ENCODE measurements at places on chromosomes 6 and 20. TPM values are rescaled to one million over a fixed set of nuclear protein-coding genes. Genes with fewer than 3 reads are reported as not detected.

DNA sequence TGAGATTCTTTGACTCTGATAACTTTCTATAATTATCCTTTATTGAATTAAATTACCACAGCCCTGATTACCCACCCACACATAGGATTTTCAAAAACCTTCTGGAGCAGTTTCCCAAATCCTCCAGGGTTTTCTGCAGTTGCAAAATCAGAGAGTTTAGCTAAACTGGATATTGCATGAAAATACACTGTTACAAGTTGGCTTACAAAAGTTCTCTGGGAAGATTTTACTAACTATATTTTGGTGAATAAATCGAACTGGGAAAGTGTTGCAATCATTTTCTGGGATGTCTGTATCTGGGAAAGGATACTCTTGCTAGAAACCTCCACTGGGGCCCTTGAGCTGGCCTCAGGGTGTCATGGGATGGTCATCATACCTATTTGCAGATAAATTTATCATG, 97.6 kb upstream of the STMND1 start:
- DNase-seq, result no peak
- no peak overlapping the region for H3K27ac ChIP-seq
- no peaks in the 10 kb centered on the region for H3K27me3 ChIP-seq
- H3K4me1 ChIP-seq, result no peaks in the 10 kb centered on the region
- no peaks in the 10 kb centered on the region for H3K36me3 ChIP-seq

DNA sequence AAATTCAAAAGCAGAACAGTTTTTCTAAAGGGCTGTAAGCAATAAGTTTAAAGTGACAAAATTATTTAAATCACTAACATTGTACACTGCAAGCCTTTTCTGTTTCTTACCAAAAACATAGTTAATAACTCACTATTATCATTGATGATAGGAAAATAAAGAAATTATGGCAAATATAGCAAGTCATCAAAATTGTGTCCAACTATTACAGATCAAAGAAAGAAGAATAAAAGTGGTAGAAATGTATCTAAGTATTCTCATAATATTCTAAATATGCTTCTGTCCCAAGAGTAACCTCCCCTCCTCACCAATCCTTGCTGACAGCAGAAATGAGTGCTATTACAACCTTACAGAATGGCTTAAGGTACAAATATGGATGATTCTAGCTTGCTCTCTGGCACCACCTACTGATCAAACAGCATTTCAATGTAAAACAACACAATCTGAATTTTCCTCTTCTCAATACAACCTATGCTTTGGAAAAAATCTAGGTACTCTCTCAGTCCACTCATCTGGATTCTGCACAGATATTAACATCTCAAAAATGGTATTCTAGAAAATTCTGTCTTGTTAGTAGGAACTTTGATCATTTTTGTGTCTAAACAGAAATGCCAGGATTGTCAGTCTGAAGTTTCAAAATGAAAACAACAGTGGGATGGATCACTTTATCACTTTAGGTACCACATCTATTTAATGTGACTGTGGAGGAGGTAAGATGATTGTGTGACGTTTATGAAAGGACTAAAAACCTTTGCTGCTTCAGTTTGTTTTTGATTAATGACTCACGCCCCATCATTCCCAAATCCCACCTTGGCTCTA, 40.9 kb downstream of the ZFP64 start:
- DNase-seq, result no peak
- H3K27me3 ChIP-seq, result no peaks in the 10 kb centered on the region
- H3K4me1 ChIP-seq, result no peaks in the 10 kb centered on the region
- H3K4me3 ChIP-seq, result no peak overlapping the region
- H3K27ac ChIP-seq, result no peak overlapping the region

DNA sequence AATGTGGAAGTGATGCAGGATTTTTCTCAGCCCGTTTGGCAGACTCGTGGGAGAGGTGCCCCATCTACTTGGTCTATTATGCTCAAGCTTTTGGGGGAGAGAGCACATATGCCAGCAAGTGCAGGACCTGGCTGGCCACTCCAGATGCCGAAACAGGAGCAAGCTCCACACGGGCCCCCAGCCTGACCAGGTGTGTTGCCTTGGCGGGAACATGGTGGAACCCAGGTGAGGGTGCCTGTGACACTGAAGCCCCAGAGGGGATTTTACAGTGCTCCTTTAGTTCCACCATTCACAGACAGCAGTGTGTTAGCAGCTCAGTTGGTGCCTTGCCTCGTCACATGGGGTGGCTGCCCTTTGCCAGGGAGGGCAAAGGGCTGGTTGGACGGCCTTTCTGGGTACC, 798.9 kb downstream of the EYS start:
- H3K27ac ChIP-seq, result no peak overlapping the region
- no peaks in the 10 kb centered on the region for H3K27me3 ChIP-seq
- no peaks in the 10 kb centered on the region for H3K36me3 ChIP-seq
- no peak for DNase-seq

DNA sequence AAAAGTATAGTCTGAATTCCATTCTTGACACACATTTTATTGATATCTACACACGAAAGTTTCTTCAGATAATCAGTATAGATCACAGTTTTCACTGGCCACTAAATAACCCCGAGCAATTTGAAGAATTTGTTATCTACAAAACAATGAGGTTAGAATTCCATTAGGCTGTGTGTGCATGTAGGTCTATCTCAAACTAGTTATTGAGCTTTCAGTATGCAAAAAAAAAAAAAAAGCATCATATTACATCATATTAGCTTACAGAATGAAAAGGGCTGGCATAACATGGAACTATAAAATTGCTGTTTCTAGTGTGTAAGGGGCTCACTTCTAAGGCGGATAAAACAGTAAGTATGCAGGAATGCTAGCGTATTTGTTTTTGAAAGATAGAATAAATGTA, 59.5 kb upstream of the ADGRG6 start:
- H3K4me1 ChIP-seq, result no peaks in the 10 kb centered on the region
- H3K27ac ChIP-seq, result no peak overlapping the region
- no peaks in the 10 kb centered on the region for H3K36me3 ChIP-seq
- H3K4me3 ChIP-seq, result no peak overlapping the region

- DNase-seq, result no peak
- H3K4me3 ChIP-seq, result no peak overlapping the region
- H3K36me3 ChIP-seq, result no peaks in the 10 kb centered on the region
- no peak overlapping the region for H3K27ac ChIP-seq
- H3K4me1 ChIP-seq, result no peaks in the 10 kb centered on the region
- H3K27me3 ChIP-seq, result no peaks in the 10 kb centered on the region
Observed at GRCh38 chr6:157679605-157680580, 143.2 kb upstream of the SNX9 start.

GRCh38 chr6:77415706-77416105, 47.6 kb downstream of the HTR1B start:
- H3K27ac ChIP-seq, result no peak overlapping the region
- H3K4me1 ChIP-seq, result no peaks in the 10 kb centered on the region
- H3K27me3 ChIP-seq, result no peaks in the 10 kb centered on the region
- H3K4me3 ChIP-seq, result no peak overlapping the region

GRCh38 chr6:136798044-136798443, 5.8 kb upstream of the MAP3K5 start:
- H3K27ac ChIP-seq, result no peak overlapping the region
- no peak overlapping the region for H3K4me3 ChIP-seq
- no peaks in the 10 kb centered on the region for H3K36me3 ChIP-seq
- peaks cover 8% of the 10 kb centered on the region for H3K4me1 ChIP-seq

DNA sequence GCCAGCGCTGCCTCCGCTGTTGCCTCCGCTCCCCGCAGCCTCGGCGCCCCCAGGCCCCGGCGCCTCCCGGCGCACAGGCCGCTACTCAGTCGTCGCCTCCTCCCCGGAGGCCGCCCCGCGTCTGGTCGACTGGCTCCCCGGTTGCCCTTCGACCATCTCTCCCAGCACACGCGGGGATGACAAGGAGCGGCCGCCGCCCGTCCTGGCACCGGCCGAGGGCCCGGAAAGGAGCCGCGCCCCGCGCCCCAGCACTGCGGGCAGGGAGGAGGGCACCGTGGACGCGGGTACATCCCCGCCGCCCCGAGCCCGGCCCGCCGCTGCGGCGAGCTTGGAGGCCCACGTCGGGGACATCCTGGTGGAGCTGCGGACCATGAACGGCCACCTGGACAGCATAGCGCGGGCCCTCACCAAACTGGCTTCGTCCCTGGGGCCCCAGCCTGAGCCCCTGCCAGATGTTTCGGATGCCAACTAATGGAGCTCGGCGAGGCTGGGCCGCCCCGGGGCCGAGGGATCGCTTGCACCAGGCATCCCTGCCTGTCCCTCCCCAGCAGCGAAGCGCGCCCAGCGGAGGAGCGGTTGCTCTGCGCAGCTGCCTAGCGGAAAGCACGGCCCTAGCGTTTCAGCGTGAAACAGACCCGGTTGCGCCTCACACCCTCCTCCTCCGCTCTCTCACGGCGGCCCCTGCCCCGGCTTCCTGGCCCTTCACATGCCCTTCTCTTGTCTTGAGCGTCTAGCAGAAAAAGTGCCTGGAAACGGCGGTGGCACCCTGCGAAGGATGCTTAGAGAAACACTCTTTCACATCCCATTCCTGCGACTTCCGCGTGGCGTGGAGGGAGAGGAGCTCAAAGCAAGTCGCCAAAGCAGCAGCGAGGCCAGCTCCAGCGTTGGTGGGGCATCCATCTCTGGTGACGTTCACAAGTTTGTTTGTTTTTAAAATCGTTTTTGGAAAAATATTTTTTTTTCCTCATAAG, 285.8 kb upstream of the SUPT3H start:
- H3K4me1 ChIP-seq, result no peaks in the 10 kb centered on the region
- no peaks in the 10 kb centered on the region for H3K36me3 ChIP-seq
- H3K27me3 ChIP-seq, result no peaks in the 10 kb centered on the region
- no peak for DNase-seq

- no peaks in the 10 kb centered on the region for H3K36me3 ChIP-seq
- no peaks in the 10 kb centered on the region for H3K27me3 ChIP-seq
- no peak overlapping the region for H3K4me3 ChIP-seq
- DNase-seq, result no peak
- no peak overlapping the region for H3K27ac ChIP-seq
Observed at GRCh38 chr6:116073765-116074440, 13.2 kb upstream of the FRK start.

DNA sequence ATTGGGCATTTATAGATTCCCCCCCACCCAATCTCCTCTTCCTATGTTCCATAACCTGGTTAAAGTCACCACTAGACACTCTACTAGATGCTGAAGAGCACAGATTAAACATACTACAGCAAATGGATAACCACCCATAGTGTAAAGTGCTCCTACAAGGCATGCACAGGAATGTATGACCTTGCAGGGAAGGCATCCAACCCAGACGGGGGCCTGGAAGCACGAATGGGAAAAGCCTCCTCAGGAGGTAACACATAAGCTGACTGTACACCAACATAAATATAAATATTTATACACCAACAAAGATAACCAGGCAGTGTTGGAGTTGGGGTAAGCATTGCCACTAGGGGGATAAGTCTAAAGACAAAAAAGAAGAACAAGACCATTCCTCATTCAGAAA, 691.7 kb downstream of the GRIK2 start:
- DNase-seq, result no peak
- no peak overlapping the region for H3K27ac ChIP-seq
- H3K27me3 ChIP-seq, result no peaks in the 10 kb centered on the region
- no peak overlapping the region for H3K4me3 ChIP-seq
- no peaks in the 10 kb centered on the region for H3K4me1 ChIP-seq

- H3K27me3 ChIP-seq, result no peaks in the 10 kb centered on the region
- no peak for DNase-seq
- H3K4me1 ChIP-seq, result no peaks in the 10 kb centered on the region
- no peak overlapping the region for H3K4me3 ChIP-seq
- no peak overlapping the region for H3K27ac ChIP-seq
- no peaks in the 10 kb centered on the region for H3K36me3 ChIP-seq
Observed at GRCh38 chr6:68632734-68633133, 2.3 kb upstream of the ADGRB3 start.

GRCh38 chr6:166437661-166438060, 54.9 kb upstream of the MPC1 start:
- H3K4me1 ChIP-seq, result no peaks in the 10 kb centered on the region
- DNase-seq, result no peak
- H3K27me3 ChIP-seq, result no peaks in the 10 kb centered on the region
- no peaks in the 10 kb centered on the region for H3K36me3 ChIP-seq

DNA sequence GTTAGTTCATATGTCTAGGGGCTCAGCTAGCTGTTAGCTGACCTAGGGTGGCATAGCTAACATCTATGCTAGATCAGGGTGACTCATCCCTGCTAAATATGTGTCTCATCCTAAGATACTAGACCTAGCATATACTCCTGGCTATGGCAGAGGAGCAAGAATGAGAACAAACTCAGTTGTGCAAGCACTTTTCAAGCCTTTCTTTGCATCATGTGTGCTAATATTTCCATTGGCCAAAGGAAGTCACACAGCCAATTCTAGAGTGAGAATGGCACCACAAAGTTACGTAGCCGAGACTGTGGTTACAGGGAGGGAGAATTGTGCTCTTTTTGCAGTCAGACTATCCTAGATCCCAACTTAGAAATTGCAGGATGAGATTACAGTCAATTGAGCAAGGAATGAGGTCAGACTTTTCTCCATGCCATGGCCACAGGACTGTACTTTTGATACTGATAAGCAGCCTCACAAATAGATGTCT, 78.7 kb downstream of the PLCB4 start:
- no peaks in the 10 kb centered on the region for H3K27me3 ChIP-seq
- H3K4me3 ChIP-seq, result no peak overlapping the region
- no peak overlapping the region for H3K27ac ChIP-seq

DNA sequence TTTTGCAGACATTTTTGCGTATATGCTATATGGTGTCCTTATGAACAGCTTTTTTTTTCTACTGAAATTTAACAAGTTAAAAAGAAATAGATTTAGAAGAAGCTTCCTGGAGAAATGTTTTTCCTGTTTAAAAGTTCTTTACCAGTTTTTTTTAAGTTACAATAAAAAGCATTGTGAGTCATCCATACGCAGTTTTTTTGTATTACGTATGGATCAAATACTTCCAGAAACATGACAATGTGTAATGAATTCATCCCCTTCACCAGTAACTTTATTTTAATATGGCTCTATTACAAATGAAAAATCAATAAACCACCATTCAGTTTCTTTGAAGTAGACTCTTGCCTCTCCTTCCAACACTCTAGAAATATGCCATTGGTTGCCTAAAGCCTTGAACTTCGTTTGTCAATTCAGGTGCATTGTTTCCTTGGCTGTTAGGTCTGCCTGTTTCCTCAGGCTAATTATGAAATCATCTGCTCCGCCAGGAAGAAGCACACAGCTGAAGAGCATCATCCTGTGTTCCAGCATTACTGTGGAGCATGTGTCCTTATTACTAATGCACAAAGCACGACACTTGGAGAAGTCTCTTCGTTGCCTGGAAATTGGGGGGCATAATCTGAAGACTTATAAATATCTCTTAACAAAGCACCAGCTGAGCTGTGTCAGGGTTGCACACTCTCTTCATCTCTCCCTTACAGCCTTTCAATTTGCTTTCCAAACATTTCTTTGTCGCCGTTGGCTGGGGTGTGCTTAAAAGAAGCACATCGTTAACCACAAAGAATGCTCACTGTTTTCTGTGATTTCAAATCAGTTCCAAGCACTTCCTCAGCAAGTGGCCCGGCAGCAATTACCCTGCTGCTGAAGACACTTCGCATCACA, 9.6 kb downstream of the MOXD1 start:
- no peaks in the 10 kb centered on the region for H3K4me1 ChIP-seq
- no peaks in the 10 kb centered on the region for H3K36me3 ChIP-seq
- H3K27me3 ChIP-seq, result no peaks in the 10 kb centered on the region
- H3K27ac ChIP-seq, result no peak overlapping the region
- DNase-seq, result no peak

The FLRT3 gene
- total RNA-seq, result 1.8 TPM

The FOXP4 gene
- 15.7 TPM for total RNA-seq

The OLIG3 gene
- total RNA-seq, result not detected

The DLL1 gene
- total RNA-seq, result 6.1 TPM

The FAM83D gene
- total RNA-seq, result 5.7 TPM

The INSM1 gene
- total RNA-seq, result not detected

The SRMS gene
- not detected for total RNA-seq
